Activated CD4-positive, alpha-beta T cell treated with anti-CD3 and anti-CD28 coated beads, Interleukin-2, amount 50 U/mL, for 4 hours (primary cell): ENCODE measurements at places on chromosomes 12 and 14.

GRCh38 chr14:104244221-104245011 lies 106.0 kb downstream of the KIF26A start:
- DNase-seq, result no peak

DNA sequence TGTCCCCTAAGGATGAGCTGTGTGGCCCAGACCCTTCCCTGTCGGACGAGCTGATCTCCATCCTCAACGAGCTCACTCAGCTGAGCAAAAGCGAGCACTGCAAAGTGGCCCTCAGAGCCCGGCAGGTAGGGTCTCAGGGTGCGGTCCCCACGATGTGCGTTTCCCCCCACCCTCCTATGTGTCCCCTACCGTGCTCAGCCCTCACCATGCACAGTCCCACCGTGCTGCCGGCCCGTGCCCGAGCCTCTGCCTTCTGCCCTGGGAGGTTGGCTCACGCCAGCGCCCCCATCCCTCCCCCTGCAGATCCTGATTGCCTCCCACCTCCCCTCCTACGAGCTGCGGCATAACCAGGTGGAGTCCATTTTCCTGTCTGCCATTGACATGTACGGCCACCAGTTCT lies 86.6 kb downstream of the FOXN4 start:
- no peak for DNase-seq

DNA sequence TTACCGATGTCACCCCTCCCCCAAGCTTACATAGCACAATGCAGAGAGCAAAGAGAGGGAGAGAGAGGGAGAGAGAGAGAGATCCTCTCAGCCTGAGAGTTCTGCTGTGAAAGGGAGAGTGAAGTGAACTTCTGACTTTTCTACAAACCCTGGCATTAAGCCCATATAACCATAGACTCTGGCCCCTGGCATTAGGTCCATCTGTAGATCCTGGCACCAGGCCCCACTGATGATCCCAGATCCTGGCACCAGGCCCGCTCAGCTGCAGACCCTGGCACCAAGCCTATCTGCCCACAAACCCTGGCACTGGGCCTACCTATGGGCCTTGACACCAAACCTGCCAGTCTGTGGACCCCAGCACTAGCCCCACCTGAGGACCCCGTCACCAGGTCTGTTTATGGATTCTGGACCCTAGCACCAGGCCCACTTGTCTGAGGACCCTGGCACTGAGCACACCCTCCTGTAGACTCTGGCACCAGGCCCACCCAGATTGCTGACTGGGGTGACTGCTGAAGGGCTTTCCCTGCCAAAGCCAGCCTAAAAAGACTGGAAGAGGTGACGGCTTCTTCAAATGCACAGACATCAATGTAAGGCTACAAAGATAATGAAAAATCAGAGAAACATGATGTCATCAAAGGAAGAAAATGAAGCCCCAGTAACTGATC lies 14.5 kb upstream of the KRT83 start:
- no peak for DNase-seq

DNA sequence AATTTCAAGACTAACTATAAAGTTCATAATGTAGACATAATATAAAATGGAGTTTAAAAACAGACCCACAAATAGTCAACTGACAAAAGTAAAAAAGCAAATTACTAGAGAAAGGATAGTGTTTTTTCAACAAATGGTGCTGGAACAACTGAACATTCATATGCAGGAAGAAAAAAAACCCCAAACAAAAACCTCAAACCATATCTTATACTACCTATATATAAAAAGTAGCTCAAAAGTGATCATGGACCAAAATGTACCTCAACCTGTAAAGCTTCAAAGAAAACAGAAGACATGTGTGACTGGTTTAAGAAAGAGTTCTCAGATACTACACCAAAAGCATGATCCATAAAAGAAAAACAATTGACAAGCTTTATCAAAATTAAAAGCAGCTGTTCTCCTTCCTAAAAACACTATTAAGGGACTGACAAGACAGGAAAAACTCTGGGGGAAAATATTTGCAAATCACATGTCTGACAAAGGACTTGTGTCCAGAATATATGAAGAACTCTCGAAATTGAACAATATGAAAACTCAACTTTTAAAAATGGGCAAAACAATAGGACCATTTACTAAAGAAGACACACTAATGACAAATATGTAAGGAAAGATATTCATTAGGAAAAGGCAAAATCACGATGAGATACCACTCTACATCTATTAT lies 22.7 kb upstream of the ARID4A start:
- no peak for DNase-seq

DNA sequence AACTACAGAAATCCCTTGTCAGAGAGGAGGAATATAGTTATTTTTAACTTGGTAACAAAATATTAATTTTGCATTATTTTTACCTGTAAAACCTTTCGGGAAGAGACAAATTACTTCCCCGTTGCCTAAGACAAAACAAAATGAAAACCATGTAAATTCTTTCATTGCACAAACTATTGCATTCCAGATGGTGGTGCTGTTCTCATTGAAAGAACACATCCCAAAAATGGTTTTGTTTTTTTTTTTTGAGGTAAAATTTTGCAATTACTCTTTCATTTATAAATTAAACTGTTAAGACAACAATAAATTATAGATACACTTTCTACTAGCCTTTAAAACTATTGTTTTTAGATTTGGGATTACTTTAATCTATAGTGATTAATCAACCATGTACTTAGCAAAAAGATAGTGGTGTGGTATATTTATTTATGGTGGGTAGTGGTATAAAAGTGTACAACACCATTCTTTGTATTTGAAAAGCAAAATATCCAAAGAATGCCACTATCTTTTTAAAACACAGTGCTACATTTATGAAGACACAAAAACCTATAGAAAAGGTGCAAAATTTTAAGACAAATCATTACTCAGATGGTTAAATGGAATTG lies 115.5 kb downstream of the SLC38A1 start:
- DNase-seq, result no peak

DNA sequence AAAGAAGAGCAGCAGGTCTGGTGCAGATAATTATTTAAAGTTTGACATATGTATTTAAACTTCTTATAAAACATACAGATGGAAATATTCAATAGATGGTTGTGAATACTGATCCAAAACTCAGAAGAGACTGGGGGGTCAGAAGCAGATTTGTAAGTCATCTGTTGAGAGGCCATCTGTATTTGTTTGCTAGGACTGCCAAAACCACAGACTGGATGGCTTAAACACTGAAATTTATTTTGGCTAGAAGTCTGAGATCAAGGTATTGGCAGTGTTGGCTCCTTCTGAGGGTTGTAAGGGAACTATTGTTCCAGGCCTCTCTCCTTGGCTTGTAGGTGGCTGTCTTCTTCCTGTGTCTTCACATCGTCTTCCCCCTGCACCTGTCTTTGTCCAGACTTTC lies 153.9 kb downstream of the LRRK2 start:
- no peak for DNase-seq

GRCh38 chr14:87067591-87067990 lies 925.4 kb downstream of the GALC start:
- DNase-seq, result no peak

GRCh38 chr14:74218462-74218861 lies 20.8 kb upstream of the VSX2 start:
- DNase-seq, result no peak

DNA sequence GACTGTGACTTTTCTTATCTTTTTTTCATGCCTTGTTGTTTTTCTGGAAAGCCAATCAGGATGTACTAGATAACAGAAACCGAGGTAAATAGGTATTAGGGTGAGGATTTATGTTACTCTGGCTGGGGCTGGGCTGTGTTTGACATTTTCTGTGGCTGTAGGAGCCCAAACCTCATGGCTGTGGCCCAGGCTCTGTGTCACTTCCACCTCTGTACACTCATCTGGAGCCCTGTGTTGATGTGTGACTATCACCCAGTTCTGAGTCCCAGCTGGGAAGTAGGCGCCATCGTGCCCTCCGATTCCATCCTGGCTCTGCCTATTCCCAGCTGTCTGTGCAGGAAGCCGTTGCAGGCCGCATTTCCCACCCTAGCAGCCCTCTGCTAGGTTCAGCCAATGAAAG lies 1.6 kb upstream of the HHIPL1 start:
- no peak for DNase-seq

DNA sequence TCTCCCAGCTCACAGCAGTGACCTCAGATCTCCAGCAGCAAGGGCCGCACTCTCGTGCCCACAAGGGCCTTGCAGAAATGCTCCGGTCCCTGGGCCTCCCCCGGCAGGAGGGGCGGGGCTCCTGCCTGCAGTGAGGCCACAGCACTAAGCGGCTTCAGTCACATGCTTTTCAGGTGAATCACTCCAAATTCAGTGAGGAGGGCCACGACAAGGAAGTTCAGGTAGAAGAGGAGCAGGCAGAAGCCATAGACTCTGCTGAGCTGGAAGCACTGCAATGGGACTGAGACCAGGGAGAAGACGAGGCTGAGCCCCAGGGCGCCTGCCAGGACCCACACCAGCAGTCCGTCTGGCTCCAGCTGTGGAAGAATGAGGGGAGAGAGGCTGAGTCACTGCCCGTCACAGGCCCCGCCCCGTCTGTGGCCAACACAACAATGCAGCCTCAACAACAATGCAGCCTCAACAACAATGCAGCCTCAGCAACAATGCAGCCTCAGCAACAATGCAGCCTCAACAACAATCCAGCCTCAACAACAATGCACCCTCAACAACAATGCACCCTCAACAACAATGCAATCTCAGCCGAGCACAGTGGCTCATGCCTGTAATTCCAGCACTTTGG lies 35.2 kb downstream of the SLC8B1 start:
- DNase-seq, result no peak

DNA sequence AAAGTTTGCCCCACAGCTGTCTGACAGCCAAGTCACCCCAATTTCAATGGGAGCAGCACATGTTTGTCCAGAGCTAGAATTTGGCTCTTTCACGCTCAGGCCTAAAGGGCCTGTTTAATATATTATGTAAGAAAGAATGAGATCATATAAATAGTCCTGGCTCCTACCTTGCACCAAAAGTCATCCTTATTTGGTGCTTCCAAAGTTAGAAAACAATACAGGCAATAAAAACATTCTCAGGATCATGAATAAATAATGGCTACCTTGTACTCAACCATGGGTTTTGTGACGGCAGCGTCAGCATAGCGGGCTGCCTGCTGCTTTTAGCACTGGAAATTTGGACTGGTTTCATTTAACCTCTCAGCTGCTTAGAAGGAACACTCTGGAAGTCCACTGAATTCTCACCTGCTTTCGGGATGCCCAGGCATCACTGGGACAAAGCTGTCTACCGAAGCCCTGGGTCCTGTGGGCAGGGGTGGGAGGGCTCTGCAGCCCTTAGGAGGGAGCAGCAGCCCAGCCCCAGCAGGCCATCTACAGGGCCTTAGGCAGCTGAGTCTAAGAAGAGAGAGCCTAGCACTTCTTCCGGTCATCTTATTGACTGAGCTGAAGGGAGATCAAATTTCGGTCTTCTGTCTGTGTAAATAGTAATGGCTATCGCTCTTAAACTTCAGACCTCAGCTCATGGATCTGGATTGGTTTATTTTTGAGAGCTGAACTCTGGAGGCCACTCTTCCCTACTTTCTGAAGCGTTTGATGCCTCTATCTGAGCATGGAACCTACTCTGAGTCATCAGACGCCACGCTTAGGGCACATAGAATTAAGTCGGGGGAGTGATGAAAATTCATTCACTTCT lies 106.5 kb downstream of the SAMD4A start:
- DNase-seq, result no peak

DNA sequence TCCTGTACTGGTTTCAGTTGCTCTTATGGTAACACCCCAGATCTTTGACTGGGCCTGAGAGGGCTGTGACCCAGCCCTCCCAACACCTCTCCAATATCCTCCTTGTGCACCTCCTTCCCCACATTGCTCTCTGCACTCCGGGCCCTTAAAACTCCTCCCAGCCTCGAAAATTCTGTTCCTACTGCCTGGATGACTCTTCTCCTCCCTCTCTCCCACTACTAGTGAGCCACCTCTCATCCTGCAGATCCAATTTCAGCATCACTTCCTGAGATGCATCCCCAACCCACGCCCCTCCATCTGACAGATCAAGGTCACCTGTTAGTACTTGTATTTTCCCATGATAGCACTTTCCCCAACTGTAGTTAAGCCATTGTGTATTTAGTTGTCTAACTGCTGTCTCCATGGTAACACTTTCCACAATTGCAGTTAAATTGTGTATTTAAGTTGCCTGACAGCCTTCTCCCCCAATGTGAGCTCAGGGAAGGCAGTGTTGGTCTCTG lies 11.5 kb upstream of the NT5DC3 start:
- no peak for DNase-seq

- no peak for DNase-seq
These were observed 38.0 kb upstream of the FKBP4 start for GRCh38 chr12:2756756-2757155.

GRCh38 chr12:33628087-33628486 lies 188.5 kb upstream of the SYT10 start:
- DNase-seq, result no peak

DNA sequence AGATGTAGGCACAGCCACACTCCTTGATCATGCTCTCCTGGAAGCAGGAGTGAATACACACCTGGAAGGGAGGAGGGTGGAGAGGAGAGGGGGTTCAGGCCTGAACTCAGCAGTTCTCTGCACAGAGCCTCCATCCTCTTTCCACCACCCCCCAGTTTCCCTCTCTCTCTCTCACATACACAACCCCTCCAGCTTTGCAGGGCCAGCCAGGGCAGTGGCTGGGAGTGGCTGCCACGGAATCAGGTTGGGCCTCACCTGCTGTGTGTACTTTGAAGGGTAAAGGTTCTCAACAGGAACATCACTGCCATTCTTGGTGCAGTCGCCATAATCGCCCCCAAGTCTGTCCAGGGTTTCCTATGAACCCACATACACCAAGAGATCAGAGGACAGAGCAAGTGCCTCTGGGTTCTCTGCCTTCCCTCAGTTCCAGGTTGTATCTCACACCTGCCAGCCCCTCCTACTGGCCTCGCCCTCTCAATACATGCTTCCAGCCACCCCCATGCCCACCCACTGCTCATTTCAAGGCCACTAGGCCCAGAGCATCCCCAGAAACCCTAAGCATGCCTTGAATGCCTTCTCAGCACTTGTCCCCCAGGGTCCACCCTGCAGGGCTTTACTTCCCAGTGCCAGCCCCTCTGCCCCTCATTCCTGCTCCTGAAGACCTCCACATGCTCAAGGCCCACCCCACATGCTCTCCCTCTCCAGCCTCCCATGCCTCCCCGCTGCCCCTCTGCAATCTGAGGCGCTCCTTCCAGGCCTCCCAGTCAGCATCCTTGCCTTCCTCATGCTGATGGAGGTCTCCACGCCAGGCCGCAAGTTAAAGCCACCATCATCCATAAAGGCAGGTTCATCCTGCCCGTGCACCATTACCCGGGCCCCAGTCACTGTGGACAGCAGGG lies 12.9 kb upstream of the TNFRSF1A start:
- no peak for DNase-seq

- no peak for DNase-seq
These were observed 98.3 kb downstream of the RTN1 start for GRCh38 chr14:59772233-59772632.

GRCh38 chr12:29152981-29153630 lies 4.0 kb downstream of the FAR2 start:
- no peak for DNase-seq

- DNase-seq, result no peak
These were observed 35.3 kb downstream of the FBRSL1 start for GRCh38 chr12:132525011-132525832.

GRCh38 chr14:50830044-50830931 lies 674 bp downstream of the NIN start:
- DNase-seq, result peak; percentile 56
